Caco-2 (cell line): ENCODE measurements at places on chromosomes 7 and 10. TPM values are rescaled to one million over a fixed set of nuclear protein-coding genes. Genes with fewer than 3 reads are reported as not detected.

GRCh38 chr10:78374331-78375028 lies 340.8 kb downstream of the RPS24 start:
- no peak for DNase-seq

- DNase-seq = no peak
Observed at GRCh38 chr7:108808549-108809266, 239.0 kb downstream of the DNAJB9 start.

DNA sequence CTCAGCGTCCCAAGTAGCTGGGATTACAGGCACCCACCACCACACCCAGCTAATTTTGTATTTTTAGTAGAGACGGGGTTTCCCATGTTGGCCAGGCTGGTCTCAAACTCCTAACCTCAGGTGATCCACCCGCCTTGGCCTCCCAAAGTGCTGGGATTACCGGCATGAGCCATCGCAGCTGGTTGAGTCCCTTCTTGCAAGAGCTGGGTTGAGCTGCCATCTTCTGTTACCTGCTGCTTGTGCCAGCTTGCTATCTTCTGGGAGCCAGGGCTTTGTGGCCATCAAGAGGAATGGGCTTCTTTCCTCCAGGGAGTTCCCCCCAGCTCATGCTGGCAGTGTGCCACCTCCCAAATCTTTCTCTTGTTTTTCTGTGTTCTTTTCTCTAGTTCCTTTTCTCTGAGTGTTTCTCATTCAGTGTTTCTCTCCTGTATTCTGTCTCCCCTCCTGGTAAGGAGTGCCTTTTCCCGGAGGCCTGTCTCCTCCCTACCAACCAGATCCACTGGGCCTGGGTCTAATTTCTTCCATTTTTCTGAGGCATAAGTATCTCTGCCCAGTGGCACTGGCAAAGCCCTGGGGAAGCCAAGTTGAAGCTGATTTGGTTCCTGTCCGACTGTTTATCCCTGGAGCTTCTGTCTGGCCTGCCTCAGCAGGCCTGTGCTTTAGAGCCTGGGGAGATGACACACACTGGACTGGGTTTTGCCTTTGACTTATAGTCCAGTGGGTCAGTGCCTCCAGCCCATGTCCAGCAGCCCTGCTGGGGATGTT lies 3.7 kb downstream of the DBNL start:
- DNase-seq = no peak

DNA sequence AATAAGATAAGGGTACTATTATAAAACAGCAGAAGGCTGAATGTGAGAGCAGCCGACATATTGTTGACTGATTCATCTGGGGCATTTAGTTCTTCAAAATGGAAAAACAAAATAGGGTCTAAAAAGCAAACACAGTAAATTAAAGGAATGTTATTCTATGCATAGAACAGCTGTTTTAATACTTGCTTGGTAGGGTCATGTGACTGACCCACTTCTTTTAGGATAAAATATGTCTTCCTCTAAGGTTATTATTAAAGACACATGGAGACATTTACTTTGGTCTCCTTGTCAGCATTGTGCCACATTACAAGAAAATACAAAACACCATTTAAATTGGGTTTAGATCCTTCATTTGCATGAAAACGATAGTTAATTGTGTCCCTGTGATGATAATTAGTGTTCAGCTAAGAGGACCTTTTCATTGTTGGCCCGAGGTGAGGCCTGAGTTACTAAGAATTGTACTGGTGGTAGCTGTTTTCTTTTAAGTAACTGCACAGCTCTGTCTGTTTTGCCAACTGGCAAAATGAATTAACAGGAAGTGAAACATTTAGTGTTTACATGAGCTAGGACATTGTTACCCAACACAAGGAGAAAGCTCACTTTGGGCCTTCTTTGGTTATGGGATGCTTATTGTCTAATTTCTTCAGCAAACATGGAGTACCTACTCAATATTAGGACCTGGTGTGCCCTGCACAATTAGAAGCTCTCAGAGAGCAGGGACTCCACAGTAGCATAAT lies 764.4 kb downstream of the LRMDA start:
- no peak for DNase-seq

DNA sequence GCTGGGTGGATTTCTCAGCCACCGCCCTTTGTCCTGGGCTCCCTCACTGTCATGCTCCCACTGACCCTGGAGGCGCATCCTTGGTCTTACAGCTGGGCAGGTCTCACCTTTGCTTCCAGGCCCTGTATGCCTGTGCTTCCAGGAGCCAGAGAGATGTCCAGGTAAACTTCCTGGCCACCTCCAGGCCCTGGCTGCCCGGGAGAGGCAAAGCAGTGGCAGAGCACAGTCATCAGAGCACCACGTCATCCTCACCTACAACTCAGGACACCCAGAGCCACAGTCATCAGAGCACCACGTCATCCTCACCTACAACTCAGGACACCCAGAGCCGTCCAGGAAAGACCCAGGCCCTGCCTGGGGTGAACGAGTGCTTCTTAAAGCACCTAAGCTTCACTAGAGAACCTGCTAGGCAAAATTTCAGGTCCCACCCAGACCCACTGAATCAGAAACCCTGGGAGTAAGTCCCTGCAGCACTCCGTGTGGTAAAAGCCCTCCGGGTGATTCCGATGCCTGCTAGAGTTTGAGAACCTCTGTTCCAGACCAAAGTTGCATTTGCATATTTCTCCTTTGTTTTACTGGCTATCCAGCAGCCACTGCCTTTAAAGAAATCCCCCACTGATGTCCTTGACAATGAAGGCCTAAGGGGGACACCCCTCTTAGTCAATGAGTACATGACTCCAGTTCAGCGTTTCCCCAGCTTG lies 62.3 kb downstream of the DLG5 start:
- DNase-seq = no peak

GRCh38 chr7:151731022-151731441 lies 145.9 kb downstream of the PRKAG2 start:
- DNase-seq = no peak

- no peak for DNase-seq
Observed at GRCh38 chr7:90788052-90788451, 191.9 kb downstream of the CDK14 start.

DNA sequence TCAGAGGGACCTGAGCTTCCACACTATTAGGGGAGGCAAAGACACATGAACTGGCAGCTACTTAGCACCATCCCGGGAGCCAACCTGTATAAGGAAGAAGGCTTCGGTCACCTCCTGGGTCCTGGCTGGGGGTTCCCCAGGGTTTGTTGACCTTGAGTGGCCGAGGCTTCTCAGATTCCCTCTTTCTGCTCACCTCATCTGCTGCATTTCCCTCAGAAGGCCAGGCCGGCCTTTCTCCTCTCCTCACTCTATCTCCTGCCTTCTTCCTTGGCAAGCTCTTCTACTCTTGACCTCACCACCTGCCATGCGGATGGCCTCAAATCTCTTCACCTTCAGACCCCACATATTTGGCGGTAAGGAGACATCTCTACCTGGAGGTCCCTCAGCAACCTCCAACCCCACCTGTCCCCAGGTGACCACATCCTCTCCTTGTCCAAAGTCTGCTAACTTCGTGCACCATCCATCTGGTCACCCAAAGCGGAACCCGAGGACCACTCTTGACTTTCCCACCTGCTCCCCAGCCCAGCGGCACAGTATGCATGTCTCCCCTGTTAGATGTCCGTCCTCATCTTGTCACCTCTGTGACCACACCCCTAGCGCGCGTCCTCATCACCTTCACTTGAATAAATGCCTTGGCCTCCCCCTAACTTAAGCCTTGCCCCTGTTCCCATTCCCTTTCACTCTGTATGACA lies 133.8 kb upstream of the UNC5B start:
- peak; percentile 25 for DNase-seq

GRCh38 chr10:10968257-10968588 lies 49.4 kb upstream of the CELF2 start:
- no peak for DNase-seq

GRCh38 chr10:31090894-31091607 lies 59.4 kb upstream of the ZNF438 start:
- no peak for DNase-seq

DNA sequence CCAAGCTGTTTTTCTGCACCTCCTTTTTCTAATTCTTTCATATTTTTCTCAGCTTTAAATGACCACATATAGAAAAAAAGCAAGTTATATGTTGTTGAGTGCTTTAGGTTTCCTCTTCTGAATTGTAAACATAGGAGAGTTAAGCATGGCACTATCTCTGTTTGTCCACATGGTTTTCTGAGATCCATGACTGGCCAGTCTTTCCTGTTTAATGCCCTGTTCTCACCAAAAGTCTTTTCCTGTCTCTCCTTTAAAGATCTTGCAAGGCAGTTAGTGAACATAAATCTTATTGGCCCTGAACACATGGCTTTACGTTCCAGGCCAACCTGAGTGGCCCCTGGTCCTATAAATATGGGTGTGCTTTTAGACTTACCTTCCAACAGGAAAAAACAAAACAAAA lies 19.4 kb downstream of the TRPV5 start:
- no peak for DNase-seq

DNA sequence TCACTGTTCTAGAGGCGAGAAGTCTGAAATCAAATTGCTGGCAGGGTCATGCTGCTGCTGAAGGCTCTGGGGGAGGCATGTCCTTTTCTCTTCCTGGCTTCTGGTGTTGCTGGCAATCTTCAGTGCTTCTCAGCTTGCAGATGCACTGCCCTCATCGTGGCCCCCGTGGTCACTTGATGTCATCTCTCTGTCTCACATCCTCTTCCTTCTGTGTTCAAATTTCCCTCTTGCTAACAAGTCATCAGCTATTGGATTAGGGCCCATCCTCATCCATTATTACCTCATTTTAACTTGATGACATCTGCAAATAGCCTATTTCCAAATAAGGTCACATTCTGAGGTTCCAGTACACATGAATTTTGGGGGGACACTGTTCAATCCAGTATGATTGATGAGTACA lies 36.6 kb upstream of the SRGN start:
- no peak for DNase-seq

GRCh38 chr7:46853451-46853850 lies 728.5 kb downstream of the TNS3 start:
- no peak for DNase-seq

GRCh38 chr7:108497082-108497725 lies 28.7 kb downstream of the PNPLA8 start:
- DNase-seq = no peak

- DNase-seq = no peak
Observed at GRCh38 chr7:130393101-130393561, 12.8 kb downstream of the CPA1 start.

GRCh38 chr7:20260223-20260622 lies 43.0 kb upstream of the MACC1 start:
- DNase-seq = no peak

Gene BHLHA15
- 3.4 and 3.6 TPM in 2 replicates for total RNA-seq

Gene BICC1
- 118 and 122 TPM in 2 replicates for total RNA-seq

Gene DHTKD1
- total RNA-seq = 57.8 and 61.4 TPM in 2 replicates
